Adipocyte (in vitro differentiated cells): ENCODE measurements at places on chromosomes 1 and 21.

DNA sequence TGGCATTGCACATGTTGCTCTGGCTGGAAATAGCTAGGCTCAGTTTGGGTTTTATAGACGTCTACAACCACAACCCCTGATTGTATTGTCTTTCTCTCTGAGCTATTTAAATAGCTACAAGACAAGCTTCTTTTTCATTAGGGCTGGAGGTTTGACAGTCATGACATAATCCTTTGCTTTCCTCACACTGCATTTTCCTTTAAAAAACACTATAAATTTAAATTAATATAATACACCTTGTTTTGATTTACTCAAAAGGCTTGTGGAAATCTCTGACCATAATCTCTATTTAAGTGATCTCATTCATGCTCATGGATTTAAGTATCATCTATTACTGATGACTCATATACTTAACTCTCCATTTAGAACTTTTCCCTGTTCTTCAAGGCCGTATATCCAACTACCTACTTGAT lies 50.4 kb upstream of the PTGFR start:
- DNase-seq = peak; percentile 28

GRCh38 chr1:32321712-32322291 lies 14.2 kb downstream of the MARCKSL1 start:
- no peak for DNase-seq

DNA sequence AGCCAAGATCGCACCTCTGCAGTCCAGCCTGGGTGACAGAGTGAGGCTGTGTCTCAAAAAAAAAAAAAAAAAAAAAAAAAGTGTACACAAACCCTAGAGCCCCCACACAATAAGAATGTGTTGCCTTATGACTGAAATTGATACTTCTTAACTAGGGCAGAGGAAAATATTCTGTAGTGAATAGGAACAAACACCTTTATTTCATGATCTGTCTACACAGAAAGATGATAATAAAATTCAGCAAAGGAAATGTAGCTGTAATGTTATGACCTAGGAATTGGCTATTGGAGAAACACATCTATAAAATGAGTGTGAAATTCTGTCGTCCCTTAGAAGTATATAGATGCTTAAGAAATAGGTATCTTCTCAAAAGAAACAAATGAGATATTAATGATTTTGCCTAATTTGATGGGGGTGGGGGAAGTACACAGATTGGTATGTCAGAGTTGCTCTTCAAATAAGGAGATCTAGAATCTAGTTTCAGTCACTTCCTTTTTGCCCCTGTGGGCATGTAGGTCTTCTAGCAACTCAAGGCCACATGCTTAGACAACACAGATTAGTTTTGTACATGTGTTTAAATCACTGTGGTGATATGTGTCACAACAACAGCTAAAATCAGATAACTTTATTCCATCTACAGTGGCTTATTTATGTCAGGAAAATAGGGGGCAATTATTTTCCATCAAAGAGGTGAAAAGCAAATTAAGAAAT lies 10.7 kb upstream of the GPR25 start:
- DNase-seq = no peak

- no peak for DNase-seq
These were observed 560.1 kb downstream of the OMA1 start for GRCh38 chr1:57986432-57986831.

DNA sequence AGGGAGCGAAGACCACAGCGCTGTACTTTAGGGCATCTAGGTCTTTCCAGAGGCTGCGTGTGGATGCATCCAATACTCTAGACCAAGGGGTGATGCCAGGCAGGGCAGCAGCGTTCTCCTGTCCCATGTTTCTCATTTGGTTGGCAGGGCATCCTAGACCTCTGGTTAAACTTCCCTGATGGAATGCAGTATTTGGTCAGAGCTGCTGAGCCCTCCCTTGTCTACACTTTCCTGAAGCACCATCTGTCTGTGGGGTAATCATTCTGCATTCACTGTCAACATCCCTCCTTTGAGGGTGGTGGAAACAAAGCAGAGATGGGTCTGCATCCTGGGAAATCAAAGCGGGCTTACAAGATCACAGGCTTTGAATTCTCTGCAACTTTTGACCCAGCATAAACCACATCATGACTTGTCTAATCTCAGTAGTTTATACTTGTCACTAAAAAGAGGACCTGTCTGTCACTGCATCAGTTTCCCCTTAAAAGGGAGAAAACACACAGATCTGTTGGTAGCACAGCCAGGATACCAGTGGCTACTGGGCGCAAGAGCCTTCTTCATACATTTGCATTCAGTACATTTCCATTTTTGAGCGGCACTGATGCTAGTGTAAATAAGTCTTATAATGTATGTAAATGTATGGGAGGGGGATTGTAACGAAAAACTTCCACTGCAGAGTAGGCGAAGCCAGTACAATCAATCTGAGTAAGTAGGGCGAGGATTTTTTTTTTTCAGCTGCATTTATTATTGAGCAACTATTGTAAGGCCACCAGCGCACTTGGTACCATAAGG lies 106.3 kb downstream of the GALNT2 start:
- no peak for DNase-seq

DNA sequence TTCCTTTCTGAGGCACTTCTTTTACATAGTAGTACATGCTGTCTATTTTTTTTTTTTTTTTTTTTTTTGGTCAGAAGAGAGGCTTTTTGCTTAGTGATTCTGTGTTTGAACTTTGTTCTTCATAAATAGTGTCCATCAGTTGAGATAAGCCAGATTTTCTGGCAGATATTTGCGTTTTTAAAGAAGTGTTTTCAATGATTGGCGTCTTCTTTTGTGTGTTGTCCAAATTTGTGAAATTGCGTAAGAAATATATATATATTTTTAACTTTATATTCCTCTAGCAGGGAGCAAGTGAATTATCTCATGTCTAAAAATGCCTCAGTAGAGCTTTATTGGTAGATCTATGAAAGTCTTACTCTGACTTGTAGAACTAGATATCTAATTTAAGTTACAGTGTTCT lies 28.3 kb downstream of the NEK7 start:
- DNase-seq = no peak

DNA sequence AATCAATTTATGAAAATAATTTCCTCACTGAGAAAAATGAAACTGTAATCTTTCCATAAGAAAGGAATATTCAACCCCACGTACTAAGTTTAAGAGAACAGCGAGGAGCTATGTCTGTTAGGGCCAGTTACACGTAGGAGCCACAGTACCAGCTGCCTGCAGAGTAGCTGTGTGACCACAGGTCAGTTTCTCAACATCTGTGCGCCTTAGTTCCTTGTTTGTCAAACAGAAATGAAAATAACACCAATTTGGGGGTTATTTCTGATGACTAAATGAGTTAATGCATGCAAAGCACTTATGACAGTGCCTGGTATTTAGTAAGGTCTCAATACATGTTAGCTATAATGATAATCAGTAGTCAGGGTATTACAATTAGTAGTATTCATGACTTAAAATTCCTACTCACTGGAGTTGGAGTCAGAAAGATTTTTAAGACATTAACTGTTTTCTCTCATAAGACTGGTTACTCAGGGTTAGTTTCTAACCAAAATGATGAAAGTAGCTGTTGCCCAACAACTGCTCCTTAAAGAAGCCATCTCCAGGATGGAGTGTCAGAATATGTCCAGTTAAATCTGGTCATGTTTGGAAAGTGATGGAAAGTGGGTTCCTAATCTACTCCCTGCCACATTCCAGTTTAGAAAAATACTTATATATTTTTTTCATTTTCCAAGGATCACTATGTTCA lies 85.8 kb upstream of the ZNF648 start:
- DNase-seq = peak; percentile 56

DNA sequence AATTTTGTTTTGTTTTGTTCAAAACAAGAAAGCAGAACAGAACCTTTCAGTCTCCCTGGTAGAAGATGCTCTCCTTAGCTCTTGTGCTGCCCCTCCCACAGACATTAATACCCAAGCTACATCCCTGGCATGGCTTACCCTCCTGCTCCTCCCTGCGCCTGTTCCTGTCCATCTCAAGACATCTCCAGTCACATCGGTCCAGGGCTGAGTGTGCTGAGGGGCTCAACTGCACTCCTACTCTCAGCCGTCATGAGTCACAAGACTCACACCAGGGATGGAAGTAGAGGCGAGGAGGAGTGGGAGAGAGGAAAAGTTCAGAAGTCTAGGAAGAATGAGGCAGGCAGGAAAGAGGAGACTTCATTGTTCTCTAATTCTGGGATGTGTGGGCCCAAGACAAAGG lies 9.2 kb upstream of the TACSTD2 start:
- no peak for DNase-seq

DNA sequence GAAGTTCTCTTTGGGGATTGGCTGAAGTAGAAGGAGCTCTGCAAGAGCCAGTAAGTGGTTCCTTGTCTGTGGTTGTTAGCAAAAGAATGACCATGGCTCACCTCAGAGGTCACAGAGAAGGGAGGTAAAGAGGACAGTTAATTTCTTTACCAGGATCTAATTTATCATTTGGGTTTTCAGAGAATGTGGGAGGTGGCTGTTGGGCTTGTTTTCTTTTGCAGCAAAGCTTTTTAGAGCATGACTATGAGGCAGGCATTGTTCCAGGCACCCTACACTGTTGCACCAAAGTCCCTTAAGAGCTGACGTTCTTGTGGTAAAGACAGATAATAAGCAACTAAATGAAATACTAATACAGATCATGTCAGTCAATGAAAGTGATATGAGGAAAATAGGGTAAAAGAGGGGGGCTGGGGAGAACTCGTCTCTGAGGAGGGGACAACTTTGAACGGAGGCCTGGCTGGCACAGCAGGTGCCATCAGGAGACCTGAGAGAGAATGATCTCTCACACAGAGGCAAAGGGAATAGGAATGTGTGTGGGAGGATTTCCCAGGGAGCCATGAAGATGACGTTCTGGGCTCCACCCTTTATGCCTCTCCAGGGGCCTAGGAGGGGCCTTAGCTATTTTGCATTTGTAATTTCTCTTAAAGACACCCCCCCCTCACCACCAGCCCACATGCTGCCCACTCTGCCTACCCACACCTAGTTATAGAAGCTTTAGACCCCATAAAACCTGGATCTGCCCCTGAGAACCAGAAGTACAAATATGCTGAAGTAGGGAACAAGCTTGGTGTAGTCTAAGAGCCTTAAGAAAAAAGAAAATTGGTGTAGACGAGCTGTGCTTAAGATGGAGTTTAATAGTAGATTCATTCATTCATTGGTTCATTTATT lies 177.5 kb downstream of the ROR1 start:
- no peak for DNase-seq

- DNase-seq = no peak
These were observed 3.5 kb upstream of the LRRC38 start for GRCh38 chr1:13517193-13517812.

DNA sequence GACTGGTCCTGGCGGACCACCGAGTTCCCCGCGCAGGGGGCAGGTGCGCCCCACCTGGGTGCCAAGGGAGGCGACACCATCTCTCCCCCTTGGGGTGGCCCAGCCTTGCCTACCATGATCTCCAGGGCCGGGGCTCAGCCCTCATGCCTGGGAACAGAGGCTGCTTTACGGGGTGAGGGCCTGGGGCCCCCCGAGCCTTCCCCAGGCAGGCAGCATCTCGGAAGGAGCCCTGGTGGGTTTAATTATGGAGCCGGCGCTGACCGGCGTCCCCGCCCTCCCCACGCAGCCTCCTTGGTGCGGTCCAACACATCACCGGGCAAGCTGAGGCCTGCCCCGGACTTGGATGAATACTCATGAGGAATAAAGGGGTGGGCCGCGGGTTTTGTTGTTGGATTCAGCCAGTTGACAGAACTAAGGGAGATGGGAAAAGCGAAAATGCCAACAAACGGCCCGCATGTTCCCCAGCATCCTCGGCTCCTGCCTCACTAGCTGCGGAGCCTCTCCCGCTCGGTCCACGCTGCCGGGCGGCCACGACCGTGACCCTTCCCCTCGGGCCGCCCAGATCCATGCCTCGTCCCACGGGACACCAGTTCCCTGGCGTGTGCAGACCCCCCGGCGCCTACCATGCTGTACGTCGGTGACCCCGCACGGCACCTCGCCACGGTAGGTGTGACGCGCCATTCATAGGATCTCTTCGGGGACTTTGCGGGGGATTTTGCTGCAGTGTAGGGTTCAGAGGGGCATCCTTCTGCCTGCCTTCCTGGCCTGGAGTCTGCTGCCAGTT lies 38.2 kb downstream of the TP73 start:
- no peak for DNase-seq

GRCh38 chr21:44710294-44710665 lies 1.1 kb downstream of the TSPEAR start:
- DNase-seq = no peak

GRCh38 chr1:113976609-113977278 lies 2.5 kb upstream of the OLFML3 start:
- DNase-seq = peak; percentile 82

DNA sequence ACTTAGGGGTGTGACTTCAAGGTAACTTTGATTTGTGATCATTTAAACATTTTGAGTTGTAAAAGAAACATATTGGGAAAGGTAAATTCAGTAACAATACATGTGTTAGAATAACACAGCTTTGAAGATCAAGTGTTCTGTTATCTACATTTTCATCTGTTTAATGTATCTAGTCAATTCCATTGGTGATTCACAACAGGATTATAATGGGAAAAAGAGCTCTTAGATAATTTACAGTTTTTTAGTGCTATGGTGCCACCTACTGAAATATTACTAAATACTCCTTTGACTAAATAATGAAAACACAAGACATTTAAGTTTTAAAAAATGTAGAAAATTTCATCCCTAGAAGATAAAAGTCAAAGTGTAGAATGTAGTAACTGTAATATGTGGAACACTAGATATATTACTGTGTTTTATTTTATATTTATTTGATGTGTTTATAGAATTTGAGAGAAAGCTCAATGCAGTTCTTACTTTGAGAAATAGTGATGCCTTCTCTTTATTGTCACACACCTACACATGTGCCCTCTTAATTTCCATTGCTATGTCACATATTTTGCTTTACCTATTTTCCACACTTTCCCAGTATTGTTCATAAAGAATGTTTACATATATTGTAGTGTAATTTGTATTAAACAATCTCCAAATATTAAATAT lies 47.4 kb downstream of the PTPRC start:
- DNase-seq = peak; percentile 81

GRCh38 chr1:176542352-176542751 lies 79.4 kb downstream of the PAPPA2 start:
- DNase-seq = no peak
